Posterior cingulate gyrus (tissue), 11 donors: ENCODE measurements at places on chromosomes 11 and 22.
A peak's percentile ranks its signal among the peaks of the same experiment; 100 is the strongest.

DNA sequence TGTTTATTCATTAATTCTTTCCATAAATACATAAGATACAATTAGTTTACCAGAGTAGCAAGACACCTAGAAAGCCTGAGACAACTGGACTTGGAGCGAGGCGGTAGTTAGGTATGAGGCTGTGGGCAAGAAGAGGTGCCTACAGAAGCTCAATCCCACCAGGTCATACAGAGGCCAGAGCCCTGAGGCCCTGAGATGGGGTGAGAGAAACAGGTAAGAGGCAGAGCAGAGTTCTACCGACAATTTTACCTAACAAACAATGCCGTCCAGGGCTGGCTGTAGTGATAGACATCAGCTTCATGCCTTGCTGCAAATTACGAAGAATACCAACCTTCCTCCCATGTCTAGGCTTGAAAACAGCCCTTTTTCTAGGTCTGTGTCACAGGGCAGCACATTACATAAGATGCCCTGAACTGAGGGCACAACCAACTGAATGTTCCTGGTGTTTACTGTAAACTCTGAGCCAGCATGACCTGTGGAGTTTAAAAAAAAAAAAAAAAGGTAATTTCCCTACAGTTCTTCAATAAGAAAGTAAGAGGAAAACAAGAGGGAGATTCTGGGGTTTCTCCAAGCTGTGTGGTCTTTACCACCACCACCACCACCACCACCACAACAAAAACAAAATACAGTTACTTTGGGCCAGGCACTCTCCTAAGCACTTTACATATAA is 105.8 kb downstream of the GAB2 start:
- DNase-seq, result no peak

GRCh38 chr11:79363861-79364378 is 76.9 kb downstream of the TENM4 start:
- DNase-seq, result no peak

- DNase-seq, result no peak
Measured at GRCh38 chr22:42829302-42829701, 27.8 kb downstream of the ARFGAP3 start.

GRCh38 chr22:19181786-19182471 is 3.4 kb upstream of the SLC25A1 start:
- no peak for DNase-seq

DNA sequence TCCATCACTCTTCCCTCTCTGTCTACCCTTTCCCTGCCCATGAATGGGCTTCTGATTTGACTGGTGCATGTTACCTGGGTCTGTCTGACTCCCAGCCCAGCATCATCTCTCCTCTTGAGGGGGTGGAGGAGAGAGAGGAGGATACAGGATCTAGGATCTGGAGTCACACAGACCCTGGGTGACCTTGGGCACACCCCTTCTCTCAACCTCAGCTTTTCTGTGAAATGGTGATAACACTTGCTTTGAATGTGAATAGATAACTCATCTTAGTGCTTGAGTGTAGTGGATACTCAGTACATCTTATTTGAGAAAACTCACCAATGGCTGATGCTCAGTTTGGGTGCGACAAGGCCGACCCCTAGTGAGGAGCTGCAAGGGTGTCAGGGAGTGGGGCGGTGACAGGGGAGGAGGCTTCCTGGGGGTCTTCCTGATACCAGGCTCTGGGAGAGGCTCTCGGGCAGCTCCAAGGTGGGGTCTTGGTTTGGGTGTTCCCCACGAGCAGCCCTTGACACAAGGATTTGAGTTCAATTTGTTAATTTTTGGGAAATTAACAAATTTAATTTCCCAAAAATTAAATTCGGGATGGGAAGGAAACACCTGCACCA is 9.0 kb downstream of the INCENP start:
- DNase-seq, result no peak

DNA sequence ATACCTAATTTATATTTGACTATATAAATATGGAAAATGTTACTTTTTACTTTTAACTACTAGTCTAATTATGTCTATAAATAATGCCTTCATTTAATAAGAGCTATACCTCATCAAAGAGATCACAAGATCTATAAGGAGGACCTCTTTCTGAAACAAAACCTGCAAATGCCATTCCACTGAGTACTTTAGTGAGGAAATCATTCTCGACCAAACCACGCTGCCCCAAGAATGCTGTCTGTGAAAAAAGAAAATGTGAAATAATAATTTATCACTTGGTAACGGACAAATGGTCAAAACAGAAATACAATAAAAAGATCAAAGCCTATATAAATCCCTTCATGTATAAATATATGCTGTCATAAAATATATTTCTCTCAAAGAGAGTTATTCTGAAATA is 301.7 kb downstream of the SBF2 start:
- DNase-seq, result no peak

DNA sequence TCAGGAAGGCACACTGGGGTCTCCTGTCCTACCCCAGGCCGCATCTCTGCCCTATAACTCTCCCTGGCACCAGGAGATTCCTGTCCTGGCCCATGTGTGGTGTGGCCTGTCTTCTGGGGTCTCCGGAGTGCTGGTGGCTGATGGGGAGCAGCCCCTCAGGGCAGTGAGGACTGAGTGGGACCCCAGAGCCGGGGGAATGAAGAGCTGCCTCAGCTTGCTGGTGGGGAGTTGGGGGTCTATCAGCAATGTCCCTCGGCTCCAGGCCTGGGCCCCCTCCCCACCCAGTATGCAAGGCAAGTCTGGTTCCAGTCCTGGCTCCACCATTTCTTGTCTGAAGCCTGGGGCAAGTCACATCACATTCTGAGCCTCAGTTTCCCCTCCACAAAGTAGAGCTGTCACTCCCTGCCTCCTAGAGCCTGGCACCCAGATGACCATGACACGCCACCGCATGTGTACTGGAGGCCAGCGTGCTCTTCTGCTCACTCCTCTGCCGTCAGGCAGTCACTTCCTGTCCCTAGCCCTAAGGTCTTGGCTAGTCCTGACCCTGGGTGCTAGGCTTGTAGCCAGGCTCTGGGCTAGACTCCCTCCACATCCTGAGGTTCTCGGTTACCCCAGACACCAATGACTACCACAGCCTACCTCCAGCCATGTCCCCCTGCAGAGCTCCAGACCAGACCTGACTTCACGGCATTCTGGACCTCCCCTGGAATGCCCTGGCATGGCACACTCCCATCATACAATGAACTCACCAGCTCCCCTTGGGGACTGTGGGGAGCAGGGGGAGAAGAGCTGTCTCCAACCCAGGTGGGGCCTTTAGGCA is 12.8 kb downstream of the ARAP1 start:
- DNase-seq, result no peak

DNA sequence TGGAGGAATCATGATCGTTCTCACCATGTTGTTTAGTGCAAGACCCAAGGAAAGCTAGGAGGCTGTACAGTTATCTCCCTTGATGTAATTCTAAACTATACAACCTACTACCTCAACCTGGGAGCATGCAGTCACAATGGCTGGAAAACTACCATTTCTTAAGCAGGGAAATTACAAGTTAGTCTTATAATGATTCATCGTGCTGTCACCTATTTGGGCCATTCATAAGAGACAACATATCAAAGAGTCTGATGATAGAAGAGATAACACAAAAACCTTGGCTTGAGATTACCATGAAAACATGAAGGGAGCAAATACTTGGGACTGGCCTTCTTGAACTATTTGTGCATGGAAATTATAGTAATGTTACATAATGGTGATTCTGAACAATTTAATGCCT is 30.5 kb upstream of the BLID start:
- DNase-seq, result no peak

- DNase-seq, result no peak
Measured at GRCh38 chr11:12269104-12269441, 108.3 kb upstream of the PARVA start.

DNA sequence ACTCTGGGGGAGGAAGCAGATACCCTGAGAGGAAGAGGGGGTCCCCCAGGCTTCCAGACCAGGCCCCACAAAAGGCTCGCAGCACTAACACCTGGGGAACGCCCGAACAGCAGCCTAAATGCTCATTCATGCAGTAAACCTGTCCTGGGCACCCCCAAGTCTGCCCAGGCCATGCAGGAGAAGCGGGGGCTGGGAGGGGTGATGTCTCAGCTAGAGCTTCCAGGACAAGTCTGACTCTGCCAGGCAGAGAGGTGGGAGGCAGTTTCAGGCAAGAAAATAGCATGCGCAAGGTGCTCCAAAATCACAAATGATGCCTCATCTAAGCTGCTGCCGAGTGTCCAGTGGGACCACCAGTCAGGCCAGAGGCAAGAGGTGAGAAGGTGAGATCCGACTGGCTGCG is 14.6 kb downstream of the CABP7 start:
- DNase-seq, result no peak

- DNase-seq, result peak; percentile 31
Measured at GRCh38 chr11:122796128-122796717, 42.1 kb upstream of the CRTAM start.

GRCh38 chr11:121070951-121071845 is 29.8 kb upstream of the TECTA start:
- DNase-seq, result no peak

DNA sequence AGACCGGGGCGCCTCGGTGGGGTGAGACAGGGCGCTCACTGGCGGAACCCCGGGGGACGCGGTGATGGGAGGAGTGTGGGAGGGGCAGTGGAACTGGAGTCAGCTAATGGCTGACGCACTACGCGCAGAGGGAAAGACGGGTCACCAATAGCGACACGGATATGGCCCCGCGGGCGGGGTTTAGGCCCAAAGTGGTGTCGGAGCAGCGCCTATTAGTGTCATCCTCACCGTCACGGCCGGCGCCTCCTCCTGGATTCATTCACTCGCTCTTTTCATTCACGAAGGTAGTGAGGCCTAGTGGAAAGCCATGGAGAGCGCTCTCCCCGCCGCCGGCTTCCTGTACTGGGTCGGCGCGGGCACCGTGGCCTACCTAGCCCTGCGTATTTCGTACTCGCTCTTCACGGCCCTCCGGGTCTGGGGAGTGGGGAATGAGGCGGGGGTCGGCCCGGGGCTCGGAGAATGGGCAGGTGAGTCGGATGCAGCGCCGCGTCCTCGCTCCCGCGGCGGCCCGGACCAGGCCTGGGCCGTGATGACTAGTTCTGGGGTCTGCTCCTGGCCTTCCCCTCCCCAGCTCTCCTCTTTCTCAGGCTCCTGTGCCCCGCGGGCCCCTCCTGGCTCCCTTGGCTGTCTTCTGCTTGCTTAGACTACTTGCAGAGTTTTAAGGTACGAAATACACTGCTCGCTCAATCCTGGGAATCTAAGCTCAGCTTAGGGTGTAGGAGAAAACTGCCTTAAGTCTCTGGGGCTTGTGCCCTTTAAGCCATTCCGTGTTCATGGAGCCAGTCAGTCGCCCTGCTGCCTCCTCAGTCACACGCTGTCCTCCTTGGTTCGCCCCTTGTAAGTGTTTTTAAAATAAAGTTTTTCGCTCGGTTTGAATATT is at the start of gene HSD17B12:
Gene HSD17B12 (plus strand): TSS at position 218 of the 880 bp plus-strand sequence. CDS start 90 bp downstream, at position 308.
- DNase-seq, result peak; percentile 100

DNA sequence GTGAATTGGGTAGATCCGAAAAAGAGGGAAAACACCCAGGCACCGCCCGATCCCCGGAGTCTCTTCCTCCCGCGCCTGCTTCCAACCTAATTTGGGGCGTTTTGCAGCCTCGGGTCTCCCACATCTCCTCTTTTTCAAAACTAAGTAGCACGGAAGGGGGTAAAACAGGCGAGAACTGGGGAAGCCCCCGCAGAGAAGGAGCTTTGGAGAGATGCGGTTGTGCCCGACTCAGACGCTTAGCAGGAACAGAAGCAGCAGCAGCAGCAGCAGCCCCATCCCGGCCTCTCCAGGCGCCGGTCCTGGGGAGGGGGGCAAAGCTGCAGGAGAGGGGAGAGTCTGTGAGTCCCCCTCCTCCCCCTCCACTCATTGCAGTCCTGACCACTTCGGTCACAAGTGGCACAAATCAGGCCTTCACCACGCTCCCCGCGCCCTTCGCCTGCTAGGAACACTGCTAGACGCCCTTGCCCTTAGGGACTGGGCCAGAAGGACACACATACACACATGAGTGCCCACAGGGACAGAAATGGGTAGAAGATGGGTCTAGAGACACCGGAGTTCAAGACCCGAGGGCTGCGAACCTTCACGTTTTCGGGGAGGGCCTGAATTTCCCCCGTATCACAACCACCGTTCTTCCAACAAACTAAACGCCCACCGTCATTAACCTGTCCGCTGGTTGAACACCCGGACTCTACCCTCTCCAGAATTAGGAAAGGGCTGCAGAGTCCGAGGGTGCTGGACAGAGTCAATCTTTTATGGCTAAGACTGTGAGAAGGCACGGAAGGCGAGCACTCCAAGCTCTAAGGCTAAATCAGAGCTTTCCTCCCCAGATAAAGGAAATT is 98.3 kb upstream of the HSD17B12 start:
- DNase-seq, result no peak

DNA sequence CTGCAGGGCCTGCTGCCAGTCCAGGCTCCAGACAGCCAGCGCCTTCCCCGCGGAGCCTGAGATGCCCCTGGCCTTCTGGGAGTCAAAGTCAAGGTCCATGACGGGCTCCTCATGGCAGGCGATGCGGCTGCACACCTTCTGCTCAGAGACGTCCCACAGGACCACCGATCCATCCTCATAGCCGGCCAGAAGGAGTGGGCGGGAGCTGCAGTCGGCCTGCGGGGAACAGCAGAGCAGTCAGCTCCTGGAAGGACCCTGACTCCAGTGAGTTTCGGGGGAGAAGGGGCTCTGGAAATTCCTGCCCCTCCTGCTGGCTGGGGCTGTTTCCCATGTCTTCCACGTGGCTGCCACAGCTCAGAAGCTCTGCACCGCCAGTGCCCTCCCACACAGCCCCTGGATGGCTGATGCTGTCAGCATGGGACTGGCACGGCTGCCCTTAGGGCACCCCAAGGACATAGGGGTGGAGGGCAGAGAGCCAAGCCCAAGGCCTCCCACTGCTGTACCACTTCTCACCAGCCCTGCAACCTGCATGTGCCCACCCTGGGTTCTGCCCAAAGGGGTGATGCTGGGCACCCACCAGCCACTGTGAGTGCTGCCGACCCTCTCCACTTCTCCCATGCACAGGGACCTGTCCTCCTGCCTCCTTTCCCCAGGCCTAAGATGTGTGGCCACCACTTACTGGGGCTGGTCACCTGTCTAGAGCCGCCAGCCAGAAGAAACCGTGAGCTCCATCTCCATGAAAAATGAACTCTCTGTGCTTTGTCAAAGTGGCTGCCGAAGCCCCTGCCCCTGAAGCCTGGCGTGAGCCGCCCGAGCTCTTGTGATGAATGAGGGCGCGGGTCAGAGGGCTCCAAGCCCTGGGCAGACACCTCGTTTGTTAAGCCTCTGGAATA is 41.7 kb downstream of the TBX1 start:
- DNase-seq, result peak; percentile 63

- peak; percentile 62 for DNase-seq
Measured at GRCh38 chr22:29470159-29470855, 9.7 kb upstream of the NEFH start.

DNA sequence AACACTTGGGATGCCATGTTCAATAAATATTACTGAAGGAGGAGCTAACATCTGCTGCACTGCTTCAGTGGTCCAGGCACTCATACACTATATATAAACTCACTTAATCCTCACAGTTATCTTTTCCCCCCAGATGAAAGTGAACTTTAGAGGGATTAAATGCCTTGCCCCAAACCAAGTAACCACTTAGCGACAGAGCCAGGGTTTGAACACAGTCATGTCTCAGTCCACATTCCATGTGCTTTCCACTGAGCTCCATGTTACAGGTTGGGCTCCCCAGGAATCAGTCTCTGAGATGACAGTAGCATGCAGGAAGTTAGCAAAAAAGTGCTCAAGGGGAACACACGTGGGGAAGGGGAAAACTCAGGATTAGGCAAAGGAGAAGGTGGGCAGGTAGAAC is 59.3 kb downstream of the ENDOD1 start:
- DNase-seq, result no peak
